ENCODE measurements at places on chromosomes 4 and X.

- peak; percentile 42 for DNase-seq
These were observed 969 bp downstream of the STIM2 start for GRCh38 chr4:26861434-26862186.

GRCh38 chr4:184395451-184395917, 78.9 kb downstream of the IRF2 start:
- DNase-seq = no peak

GRCh38 chr4:68426516-68426915, 20.7 kb upstream of the TMPRSS11E start:
- no peak for DNase-seq

GRCh38 chr4:177047070-177047850, 254.5 kb upstream of the VEGFC start:
- peak; percentile 23 for DNase-seq

DNA sequence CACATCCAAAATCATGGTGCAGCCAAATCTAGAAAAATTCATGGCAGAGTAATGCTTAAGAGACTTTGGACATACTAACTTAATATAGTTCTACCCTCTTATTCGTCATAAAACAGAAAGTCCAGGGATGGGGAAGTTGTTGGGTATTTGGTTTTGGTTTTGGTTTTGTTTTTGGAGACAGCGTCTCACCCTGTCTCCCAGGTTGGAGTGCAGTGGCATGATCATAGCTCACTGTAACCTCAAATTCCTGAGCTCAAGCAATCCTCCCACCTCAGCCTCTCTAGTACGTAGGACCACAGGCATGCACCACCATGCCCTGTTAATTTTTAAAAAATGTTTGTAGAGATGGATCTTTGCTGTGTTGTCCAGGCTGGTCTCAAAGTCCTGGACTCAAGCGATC, 271.8 kb upstream of the TENM3 start:
- no peak for DNase-seq

DNA sequence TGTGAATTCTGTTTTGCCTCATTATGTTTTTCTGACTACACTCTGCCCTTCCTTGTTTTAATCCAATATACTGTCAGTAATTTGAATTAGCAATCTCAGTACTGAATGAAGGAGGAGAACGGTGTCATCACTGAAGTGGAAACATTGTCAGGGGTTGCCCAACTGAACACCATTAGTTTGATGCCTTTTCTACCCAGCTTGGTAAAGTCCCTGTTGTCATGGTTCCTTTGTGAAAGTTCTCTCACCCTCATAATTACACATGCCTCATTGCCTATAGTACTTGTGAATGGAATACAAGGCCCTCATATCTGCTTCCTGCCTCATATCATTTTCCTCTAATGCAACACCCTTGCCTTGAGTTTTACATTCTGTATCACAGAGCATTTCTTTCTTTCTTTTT, 76.9 kb downstream of the RRAGB start:
- DNase-seq = no peak

GRCh38 chr4:30454504-30454903, 265.7 kb upstream of the PCDH7 start:
- no peak for DNase-seq

GRCh38 chrX:319579-320125, 1.1 kb upstream of the GTPBP6 start:
- no peak for DNase-seq

DNA sequence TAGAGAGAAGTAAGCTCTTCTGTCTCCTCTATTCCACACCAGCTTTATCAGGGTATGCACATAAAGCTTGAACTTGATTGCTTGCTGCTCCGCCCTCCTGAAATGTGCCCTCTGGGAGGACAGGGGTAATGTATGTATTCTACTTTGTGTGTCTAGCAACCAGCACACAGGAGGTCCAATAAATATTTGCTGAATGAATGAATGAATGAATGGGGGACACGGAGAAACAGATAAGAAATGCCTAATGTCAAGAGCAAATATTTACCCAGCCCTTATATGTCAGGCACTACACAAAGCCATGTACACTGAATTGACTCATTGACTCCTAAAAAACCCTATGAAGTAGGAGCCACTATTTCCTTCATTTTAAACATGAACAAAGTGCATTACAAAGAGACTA, 2.3 kb upstream of the MSL3 start:
- DNase-seq = no peak

DNA sequence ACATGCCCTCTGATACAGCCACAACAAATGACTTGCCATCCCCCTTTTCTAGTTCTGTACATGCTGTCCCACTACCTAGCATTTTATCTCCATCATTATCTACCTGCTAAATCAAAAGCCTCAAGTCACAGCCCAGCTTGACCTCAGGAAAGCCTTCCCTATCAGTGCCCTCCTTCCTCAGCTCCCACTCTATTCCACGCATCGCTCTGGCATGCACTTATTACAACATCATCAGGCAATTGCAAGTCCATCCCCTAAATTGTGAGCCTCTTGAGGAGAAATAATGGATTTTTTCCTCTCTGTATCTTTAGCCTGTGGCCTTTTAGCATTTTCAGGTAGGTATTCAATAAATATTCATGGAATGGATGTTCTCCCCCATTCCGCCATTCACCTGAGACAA, 5.7 kb downstream of the ARL13A start:
- DNase-seq = no peak

- DNase-seq = no peak
These were observed 89.2 kb upstream of the TAPT1 start for GRCh38 chr4:16315456-16315855.

DNA sequence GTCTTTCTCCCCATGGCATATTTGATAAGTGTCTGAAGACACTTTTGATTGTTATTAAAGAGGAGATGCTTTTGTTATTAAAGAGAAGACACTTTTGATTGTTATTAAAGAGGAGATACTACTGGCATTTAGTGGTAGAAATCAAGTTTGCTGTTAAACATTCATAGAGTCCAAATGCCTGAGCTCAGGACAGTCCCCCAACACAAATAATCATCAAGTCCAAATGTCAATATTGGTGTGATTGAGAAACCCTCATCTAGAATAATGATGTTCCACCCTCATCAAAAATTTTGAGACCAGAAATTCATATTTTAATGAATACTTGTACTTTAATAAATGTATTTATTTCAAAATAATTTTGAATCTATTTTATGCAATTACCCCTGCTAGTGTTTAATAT, 1412.9 kb upstream of the PCDH7 start:
- no peak for DNase-seq
